Naive thymus-derived CD4-positive, alpha-beta T cell (primary cell): ENCODE measurements at places on chromosomes 3 and 15. TPM values are rescaled to one million over a fixed set of nuclear protein-coding genes. Genes with fewer than 3 reads are reported as not detected.

The INKA1 gene
- 0.48 and 0.65 TPM in 2 replicates for total RNA-seq

The APOD gene
- total RNA-seq = 0.56 and 1.3 TPM in 2 replicates

The SCAMP5 gene
- 0.35 TPM for total RNA-seq

The POLQ gene
- total RNA-seq = 24.8 and 26.6 TPM in 2 replicates

The CCR1 gene
- 2.2 TPM for total RNA-seq

The GUCA1C gene
- total RNA-seq = not detected

The XCR1 gene
- not detected for total RNA-seq

The DHX30 gene
- 80.1 TPM for total RNA-seq

The IL17RB gene
- not detected for total RNA-seq

The FANCD2OS gene
- total RNA-seq = not detected

The DIS3L gene
- 38.1 TPM for total RNA-seq

The DMXL2 gene
- 6.4 TPM for total RNA-seq

The C3orf85 gene
- total RNA-seq = not detected in 2 replicates

The MYO5C gene
- total RNA-seq = 0.19 TPM

The SLC28A1 gene
- not detected for total RNA-seq

The TAMM41 gene
- 53.4 TPM for total RNA-seq

The SLC9A9 gene
- 18.0 TPM for total RNA-seq

The CSTA gene
- total RNA-seq = 0.81 TPM

The ZPLD1 gene
- not detected for total RNA-seq

The ANKRD34C gene
- total RNA-seq = not detected

The PPP2R3A gene
- 0.89 TPM for total RNA-seq

The CCR9 gene
- not detected in 2 replicates for total RNA-seq

The ARID3B gene
- 29.5 TPM for total RNA-seq

The ABTB1 gene
- total RNA-seq = 26.7 and 27.3 TPM in 2 replicates

The POLG gene
- total RNA-seq = 113 and 129 TPM in 2 replicates

The MGLL gene
- total RNA-seq = 1.0 TPM

The KBTBD13 gene
- not detected for total RNA-seq

The GOLGA8G gene
- total RNA-seq = not detected

The CEP19 gene
- 8.1 TPM for total RNA-seq

The ZNF717 gene
- total RNA-seq = 9.4 TPM

The IGDCC3 gene
- not detected in 2 replicates for total RNA-seq

The MAGI1 gene
- total RNA-seq = not detected

The ROBO1 gene
- total RNA-seq = 0.08 TPM

The OCA2 gene
- total RNA-seq = not detected

The CYP19A1 gene
- total RNA-seq = not detected

The ALDH1L1 gene
- not detected in 2 replicates for total RNA-seq

The GOLGA6L22 gene
- not detected for total RNA-seq

The ABHD17C gene
- total RNA-seq = 2.0 TPM

The CCR8 gene
- 10.7 and 11.6 TPM in 2 replicates for total RNA-seq

The IL12A gene
- total RNA-seq = 0.40 TPM

The CXCR6 gene
- 33.7 and 35.6 TPM in 2 replicates for total RNA-seq

The FBXL2 gene
- not detected for total RNA-seq

The HCLS1 gene
- total RNA-seq = 312 TPM

The DCP1A gene
- 39.6 TPM for total RNA-seq

The SENP8 gene
- 1.5 TPM for total RNA-seq

The ROBO2 gene
- not detected for total RNA-seq

The P2RY13 gene
- total RNA-seq = not detected

The GP5 gene
- 9.6 TPM for total RNA-seq
